Activated CD4-positive, alpha-beta T cell treated with anti-CD3 and anti-CD28 coated beads, Interleukin-2, Interleukin-6, amounts not matched to agents 100 ng/mL and 50 ng/mL, durations not matched to agents 16 hours and 8 hours (primary cell): ENCODE measurements at places on chromosomes 7 and 10.
A peak's percentile ranks its signal among the peaks of the same experiment; 100 is the strongest.

DNA sequence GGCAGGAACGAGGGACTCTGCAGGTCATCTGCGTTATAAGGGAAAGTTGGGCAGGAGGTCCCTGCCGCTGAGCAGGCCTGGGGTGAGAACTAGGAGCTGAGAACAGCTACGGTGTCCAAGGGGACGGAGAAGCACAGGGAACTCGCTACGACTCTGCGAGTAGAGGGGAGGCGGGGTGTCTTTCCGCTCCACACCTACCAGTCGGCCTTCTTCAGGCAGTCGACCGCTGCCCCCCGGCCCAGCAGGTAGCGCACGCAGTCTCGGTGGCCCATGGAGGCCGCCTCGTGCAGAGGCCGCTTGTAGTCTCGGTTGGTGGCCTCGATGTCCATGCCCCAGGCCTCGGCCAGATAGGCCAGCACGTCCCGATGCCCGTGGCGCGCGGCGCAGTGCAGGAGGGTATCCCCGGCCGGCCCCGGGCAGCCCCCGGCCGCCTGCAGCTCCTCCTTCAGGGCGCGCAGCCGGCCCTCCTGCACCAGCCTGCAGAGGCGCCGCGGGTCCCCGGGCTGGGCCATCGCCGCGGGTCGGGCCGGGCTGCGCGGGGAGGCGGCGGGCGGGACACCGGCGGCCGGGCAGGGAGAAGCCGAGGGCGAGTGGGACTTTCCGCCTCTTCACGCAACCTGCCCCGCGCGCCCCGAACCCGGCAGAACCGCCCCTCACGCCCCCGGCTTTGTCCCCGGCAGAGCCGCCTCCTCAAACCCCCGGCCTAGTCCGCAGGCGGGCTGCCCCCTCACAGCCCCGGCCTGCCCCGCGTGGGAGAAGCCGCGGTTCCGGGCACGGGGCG lies 660 bp downstream of the ANKRD16 start:
- peak; percentile 41 for DNase-seq

DNA sequence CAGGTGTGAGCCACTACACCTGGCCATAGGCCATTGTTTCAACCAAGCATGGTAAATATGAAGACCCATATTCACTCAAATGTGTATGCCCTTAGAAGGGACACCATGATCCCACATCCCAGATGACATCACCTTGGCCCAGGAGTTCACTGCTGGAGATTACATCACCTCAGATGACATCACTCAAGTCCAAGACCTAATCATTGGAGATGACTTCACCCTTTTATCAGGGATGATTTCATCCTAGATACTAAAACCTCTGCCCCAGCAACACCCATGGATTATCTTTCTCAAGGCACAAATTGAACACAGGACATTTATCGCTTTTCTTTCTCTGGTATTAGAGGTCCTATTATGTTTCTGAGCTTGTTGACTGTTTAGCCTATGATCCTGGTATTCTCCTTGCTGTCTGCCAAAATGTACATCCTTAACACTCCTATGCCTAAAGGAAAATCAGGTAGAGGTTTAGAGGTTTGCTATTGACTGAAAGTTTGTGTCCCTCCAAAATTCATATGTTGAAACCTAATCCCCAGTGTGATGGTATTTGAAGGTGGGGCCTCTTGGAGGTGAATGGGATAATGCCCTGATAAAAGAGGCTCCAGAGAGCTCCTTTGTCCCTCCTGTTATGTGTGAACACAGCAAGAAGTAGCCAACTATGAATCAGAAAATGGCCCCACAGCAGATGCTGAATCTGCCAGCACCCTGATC lies 9.8 kb upstream of the CYP2C18 start:
- DNase-seq: no peak

- DNase-seq: no peak
Observed at GRCh38 chr10:24469993-24470392, 253.7 kb downstream of the ARHGAP21 start.

DNA sequence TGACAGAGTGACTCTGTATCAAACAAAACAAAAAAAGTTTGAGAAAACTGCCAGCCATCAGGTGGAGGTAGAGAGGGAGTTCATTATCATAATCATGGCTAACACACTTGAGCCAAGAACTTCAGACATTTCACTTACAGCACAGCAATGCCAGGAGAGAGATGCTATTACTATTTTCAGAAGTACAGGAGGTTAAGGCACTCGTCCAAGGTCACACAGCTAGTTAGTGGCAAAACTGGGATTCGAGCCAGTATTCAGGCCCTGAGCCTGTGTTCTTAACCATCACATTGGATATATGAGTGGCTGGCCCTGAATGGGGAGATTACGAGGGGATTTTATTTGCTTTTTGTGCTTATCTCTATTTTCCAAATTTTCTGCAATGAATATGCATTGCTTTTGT lies 24.8 kb upstream of the UNC5B start:
- DNase-seq: no peak

DNA sequence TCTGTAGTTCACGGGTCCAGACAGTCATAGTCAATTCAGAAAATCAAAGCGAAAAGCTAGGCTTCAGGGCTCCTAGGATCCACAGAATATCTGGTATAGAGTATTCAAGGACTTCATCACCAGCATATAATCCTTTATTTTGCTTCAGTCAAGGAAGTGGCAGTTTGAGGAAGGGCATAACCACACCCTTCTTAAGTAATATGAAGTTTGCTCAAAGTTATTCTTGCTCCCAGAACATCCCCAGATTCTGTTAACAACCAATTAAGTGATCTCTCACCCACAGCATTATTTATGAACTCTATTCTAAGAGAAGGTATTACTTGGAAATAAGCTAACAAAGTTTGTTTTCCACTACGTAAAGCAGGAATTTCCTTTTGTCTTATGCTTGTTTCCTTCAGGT lies 13.2 kb downstream of the CWF19L1 start:
- DNase-seq: no peak

GRCh38 chr7:150958597-150958996 lies 19.5 kb downstream of the KCNH2 start:
- no peak for DNase-seq

- DNase-seq: peak; percentile 68
Observed at GRCh38 chr10:119871881-119872609, 598 bp downstream of the MCMBP start.

- peak; percentile 18 for DNase-seq
Observed at GRCh38 chr10:102246261-102246660, 929 bp downstream of the GBF1 start.

DNA sequence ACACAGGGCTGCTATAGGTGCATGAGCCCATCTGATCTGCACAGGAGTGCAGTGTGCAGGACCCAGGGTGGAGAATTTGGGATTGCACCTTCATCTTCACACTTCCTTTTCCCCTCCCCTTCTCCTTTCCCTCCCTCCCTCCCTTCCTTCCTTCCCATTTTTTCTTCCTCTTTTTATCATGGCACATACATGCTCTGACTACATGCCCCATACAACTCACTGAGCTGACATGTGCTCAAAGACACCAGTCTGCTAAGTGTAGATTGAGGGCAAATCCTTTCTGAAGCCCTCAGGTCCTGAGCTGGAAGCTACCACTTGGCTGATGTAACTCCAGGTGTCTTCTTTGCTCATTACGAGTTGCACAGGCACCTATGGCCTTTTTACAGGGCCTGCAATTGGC lies 365.3 kb upstream of the ZNF32 start:
- no peak for DNase-seq

DNA sequence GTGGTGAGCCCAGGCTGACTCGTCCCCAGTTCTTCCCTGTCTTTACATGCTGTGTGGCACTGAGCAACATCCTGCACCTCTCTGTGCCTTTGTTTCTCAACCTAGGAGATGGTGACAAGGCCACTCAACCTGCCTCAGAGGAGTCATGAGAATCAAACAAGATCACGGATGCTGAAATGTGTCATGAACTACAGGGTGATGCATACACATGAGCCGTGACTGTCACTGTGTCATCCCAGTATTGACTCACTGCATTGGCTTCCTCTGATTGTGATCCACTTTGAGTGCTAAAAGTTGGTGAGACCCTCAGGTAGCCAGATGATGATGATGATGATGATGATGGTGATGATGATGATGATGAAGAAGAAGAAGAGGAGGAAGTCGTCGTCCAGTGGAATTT lies 11.5 kb downstream of the C10orf71 start:
- peak; percentile 58 for DNase-seq

DNA sequence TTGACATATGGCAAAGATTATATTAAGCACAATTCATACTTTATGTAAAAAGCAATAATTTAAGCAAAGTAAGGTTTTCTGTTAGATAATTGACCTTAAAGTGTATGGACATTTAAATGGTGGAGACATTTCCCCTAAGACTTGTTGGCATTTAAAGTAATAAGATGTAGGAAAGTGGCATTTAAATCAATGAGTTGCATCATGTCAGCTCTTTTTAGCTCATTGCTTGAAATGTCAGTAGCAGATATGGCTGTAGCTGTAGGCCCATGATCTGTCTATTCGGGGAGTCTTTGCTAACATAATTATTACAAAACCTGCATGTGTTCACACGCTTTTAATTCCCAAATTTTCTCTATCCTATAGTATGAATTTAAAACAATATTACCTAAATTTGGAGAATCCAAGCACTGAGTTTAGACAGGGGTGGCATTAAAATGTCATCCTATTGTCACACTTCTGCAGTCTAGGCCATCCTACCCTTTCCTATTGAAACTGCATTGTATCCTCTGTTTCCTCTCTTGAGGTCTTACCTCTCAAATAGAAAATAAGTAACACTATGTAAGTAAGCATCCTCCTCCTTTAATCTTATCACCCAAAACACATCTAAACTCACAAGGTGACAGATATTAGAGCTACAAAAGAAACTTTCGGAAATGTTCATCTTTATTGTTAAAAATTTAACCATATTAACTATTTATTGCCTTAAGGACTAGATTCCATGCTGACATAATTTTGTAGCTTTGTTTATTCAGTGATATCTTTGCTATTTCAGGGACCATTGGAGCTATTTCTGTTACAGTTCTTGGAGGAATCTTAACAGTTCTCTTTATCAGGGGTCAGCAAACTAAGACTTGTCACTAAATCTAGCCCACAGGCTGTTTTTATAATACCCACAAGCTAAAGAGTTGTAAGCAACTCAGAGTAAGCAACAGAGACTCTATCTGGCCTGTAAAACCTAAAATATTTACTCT lies 91.2 kb downstream of the LCOR start:
- no peak for DNase-seq

DNA sequence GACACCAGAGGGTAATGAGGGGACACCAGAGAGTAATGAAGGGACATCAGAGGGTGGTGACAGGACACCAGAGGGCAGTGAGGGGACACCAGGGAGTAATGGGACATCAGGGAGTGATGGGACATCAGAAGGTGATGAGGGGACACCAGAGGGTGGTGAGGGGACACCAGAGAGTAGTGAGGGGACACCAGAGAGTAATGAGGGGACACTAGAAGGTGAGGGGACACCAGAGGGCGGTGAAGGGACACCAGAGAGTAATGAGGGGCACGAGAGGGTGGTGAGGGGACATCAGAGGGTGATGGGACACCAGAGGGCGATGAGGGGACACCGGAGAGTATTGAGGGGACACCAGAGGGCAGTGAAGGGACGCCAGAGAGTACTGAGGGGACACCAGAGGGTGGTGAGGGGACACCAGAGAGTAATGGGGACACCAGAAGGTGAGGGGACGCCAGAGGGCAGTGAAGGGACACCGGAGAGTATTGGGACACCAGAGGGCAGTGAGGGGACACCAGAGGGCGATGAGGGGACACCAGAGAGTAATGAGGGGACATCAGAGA lies 10.6 kb downstream of the NACAD start:
- DNase-seq: no peak

DNA sequence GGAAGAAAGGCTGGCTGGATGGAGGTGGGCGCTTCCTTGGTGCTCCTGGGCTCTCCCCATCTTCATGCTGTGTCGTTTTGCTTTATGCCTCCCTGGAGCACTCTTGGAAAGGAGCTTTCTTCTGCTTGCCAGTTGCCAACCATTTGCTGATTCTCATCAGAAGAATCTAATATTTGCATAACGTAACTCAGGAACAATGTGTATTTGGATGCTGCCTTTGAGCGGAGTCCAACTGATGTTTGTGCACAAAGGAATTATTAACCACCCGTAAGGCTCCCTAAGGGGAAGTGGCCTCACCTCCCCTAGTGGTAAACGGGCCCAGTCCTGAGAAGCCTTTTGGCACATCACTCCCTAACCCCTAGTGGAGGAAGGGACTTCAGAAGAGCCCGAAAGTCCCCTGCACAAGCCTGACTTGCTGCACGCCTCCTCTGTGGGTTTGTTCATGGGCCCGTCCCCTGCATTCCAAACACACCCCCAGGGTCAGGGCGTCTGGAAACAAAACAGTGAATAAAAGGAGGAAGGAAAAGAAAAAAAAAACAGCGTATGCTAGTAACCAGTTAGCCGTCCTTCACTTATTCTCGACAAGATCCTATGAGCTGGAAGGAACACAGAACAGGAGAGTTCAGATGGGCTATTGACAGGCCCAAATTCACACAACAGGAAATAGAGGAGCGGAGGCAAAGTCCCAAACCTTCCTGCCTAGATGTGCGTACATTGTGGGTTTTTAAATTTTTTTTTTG lies 602.2 kb downstream of the LRMDA start:
- DNase-seq: no peak

GRCh38 chr10:15245530-15245929 lies 77.0 kb upstream of the NMT2 start:
- peak; percentile 12 for DNase-seq

GRCh38 chr7:134287916-134288659 lies 28.6 kb downstream of the SLC35B4 start:
- DNase-seq: no peak

GRCh38 chr7:135905858-135906257 lies 71.3 kb downstream of the MTPN start:
- DNase-seq: no peak

DNA sequence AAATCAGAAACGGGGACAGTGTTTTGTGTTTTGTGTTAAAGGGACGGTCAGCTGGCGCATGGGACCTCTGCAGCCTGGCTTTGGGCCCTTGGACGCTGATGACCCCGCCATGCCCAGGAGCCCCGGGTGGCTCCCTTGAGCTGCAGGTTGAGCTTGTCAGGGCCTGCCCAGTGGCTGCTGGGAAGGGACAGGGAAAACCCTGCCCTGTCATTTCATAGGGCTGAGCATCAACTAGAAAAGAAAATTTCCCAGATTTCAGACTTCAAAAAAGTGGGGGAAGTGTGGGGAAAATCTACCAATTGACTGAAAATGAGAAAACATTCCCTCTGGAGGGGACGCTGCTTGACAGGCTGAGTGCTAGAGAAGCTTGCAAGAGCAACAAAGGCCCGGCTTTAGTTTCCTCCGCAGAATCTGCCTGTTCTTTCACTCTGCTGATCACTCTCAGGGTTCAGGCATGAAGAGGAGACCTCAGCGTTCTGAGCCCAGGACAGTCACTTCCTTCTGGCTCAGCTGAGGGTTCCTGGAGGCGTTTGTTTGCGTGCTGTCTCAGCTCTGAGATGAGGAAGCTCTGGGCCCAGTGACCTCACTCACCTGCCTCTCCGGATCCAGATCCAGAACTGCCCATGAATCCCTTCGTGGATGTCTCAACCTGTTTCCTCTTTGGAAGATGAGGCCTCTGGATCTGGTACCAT lies 18.6 kb upstream of the DNAJB6 start:
- DNase-seq: no peak

GRCh38 chr7:48832303-48832845 lies 92.0 kb upstream of the CDC14C start:
- DNase-seq: no peak

DNA sequence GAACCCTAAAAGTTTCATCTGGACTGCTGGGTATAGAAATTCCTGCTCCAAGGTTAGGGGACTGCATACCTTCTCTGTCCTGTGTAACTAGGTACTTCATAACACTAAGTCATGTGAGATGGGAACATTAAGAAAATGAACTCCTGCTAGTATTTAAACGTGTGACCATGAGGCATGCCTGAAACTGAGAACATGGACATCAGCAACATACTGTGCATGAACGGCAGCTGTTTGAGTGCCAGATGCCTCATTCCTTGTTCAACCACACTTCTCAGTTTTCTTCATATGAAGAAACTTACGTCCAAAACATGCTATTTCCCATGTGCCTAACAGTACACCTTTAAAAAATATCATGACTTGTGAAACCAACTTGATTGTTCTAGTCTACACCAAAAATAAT lies 88.5 kb downstream of the CREM start:
- DNase-seq: no peak
